ENCODE measurements at places on chromosomes 1 and 21. TPM values are rescaled to one million over a fixed set of nuclear protein-coding genes. Genes with fewer than 3 reads are reported as not detected.
A peak's percentile ranks its signal among the peaks of the same experiment; 100 is the strongest.

NUAK2 gene
- total RNA-seq, result 56.2 TPM

ANKRD34A gene
- total RNA-seq, result 0.28 TPM

CLDN19 gene
- 2.3 TPM for total RNA-seq

VANGL2 gene
- total RNA-seq, result 46.6 TPM

PLA2G2D gene
- not detected for total RNA-seq

CLDN17 gene
- not detected for total RNA-seq

GFI1 gene
- total RNA-seq, result not detected

TEKT2 gene
- 2.7 TPM for total RNA-seq

FCRL1 gene
- not detected for total RNA-seq

DNA sequence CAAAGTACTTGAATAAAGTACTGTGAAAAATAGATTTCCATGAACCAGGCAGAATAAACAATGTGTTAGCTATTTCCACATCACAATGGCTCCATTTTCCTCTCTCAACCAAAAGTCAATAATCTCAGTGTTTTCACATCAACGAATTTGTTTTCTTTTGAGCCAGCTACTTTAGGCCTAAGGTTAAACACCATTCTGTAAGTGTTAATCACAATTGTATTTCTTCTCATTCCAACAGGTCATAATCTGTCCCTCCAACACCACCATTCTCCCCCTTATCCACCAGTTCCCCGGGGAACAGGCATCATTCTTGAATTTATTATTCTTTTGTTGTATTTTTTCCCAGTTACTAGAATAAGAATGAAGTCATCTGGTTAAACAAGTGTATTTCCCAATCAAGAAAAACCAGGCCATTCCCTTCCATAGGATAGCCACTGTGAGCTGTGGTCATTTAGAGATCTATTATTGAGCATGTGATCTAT is 66.2 kb upstream of the PALMD start:
- DNase-seq, result no peak

DNA sequence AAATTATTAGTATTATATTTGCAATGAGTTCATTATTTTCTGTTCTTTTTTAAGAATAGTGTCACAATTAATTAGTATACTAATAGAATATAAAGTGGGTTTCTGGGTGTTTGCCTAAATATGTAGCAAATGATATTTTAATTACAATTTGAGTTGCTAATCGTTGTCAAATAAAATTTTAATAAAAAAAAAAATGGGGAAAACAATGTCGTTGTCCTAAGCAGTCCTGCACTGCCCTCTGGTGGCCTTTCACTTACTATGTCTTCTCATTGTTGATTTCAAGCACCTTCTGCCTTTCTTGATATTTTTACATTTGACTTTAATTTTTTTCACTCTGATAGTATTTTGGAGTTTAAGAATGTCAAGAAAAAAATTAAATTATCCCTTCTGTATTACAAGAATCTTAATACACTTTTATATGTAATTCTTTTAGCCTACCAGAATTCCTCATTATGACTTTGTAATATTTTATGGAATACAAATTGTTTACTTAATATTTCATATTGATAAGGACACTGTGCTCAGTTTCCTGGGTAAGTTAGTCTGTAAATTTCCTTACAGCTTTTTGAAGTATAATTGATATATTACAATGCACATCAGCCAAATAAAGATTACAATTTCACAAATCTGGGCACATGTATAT is 104.5 kb upstream of the FMN2 start:
- peak; percentile 62 for DNase-seq

DNA sequence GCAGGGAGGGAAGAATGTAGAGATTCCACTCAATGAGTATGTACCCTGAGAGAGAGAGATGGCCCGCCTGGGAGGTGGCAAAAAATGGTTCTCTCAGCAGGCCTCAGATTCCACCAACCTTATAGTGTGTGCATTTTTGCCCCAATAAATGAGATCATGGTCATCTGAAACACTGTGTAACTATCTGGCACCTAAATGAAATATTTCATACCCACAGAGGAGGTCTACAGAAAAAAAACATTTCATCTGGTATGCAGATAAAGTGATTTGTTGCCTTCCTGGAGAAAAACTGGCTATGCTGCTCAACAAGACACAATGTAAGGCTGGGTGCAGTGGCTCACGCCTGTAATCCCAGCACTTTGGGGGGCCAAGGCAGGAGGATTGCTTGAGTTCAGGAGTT is 4.9 kb downstream of the TMCO2 start:
- DNase-seq, result no peak

DNA sequence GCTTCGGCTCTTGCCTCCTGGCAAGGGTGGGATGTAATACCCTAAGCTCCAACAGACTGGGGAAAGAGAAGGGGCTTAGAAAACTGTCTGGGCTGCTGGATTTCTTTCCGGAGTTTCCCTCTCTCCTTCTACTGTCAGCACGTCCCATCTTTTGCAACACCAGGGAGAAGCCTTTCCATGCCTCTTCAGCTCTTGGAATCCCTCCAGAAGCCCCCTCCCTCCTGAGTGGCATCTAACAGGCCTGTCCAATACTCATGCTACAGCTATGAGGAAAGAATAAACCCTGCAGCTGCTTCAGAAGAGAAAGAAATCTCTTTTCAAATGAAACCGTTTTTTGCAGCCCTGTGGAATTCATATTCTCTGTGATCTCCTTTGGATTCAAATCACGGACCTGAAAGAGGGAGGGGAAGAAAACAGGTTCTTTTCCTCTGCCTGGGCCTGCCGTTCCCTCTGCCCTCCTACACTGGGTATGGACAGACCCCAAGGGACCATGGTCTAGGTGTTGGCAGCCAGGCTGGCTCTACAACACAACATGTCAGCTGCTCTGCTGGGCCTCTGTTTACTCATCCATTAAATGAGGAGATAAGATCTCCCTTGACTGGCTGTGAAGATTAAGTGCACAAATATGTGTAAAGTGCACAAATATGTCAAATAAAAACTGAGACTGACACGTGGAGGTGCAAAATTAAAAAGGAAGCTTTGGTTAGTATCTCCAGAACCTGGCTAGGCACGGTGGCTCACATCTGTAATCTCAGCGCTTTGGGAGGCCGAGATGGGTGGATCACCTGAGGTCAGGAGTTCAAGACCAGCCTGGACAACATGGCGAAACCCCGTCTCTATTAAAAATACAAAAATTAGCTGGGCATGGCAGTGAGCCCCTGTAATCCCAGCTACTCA is 6.0 kb upstream of the CAPN2 start:
- no peak for DNase-seq

GRCh38 chr1:21734526-21734925 is 48.4 kb downstream of the USP48 start:
- no peak for DNase-seq

GRCh38 chr1:66980745-66981367 is 56.1 kb downstream of the MIER1 start:
- no peak for DNase-seq

DNA sequence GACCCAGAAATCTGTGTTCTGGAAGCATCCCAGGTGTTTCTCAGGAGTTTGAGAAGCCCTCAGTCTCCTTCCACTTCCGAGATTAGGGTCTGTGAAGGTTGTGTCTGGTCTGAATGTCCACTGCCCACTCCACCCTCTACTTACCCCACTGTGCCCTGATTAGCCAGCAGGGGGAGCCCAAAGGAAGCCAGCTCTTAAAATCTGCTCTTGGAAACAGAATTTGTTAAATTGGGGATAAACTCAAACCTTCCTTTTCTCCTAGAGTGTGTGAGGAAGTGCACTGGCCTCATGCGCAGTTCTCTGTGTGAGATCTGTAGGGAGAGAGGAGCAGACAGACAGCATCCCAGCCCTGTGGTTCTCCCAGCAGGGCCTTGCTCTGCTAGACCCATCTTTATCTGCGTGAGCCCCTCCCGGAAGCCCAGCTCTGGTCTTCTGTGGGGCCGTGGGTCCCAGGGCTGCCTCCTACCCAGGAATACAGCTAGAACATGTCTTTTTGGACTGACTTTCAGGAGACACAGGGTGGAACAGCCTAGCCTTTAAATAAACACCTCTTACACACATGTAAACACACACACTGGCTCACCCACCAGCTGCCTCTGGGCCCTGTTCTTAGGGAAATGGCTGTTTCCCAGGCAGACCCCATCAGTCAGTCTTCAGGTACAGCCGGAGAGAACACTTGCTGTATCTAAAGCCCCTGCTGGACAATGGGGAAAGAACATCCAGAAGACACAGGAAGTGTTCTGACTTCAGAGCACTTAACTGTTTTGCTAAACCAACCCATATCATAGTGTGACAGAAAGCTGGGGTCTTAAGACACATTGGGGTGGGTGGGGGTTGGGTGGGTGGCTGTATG is 52.2 kb downstream of the SMYD2 start:
- DNase-seq, result peak; percentile 56

- DNase-seq, result no peak
These were observed 18.5 kb upstream of the LRRC53 start for GRCh38 chr1:74530892-74531291.

DNA sequence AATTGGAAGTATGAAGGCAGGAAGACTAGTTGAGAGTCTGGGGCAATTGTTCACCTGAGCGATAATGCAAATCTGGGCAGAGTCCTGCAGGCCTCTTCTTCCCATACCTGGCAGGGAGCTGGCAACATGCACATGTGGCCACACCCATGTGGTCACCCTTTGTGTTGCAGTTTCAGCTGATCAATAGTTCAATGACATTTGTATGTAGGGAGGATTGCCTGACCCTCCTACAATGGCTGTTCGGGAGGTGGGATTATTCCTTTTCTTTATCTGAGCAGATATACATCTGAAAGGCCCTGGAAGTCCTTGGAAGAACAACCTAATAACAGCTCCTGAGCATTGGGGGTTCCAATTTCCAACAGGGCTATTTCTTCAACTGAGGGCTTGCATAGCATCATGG is 15.2 kb upstream of the TRIM45 start:
- DNase-seq, result no peak

- no peak for DNase-seq
These were observed 329.0 kb downstream of the OLFM3 start for GRCh38 chr1:101667761-101668160.

DNA sequence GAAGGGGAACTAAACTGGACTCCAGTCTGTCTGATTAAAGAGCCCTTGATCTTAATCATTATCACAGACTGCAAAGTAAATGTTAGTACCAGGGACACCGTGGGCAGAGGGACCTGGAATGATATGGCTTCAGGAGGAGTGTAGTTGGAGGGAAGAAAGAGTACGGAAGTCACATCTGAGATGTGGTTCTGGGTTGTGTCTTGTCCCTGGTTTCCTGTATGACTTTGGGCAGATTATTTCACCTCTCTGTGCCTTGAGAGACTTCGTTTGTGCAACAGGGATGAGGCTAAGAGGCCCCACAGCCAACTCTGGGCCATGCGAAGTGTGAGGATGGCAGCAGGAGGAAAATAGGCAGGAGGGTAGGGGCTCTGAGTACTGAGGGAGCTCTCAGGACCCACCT is 76.1 kb upstream of the SLC2A1 start:
- no peak for DNase-seq

DNA sequence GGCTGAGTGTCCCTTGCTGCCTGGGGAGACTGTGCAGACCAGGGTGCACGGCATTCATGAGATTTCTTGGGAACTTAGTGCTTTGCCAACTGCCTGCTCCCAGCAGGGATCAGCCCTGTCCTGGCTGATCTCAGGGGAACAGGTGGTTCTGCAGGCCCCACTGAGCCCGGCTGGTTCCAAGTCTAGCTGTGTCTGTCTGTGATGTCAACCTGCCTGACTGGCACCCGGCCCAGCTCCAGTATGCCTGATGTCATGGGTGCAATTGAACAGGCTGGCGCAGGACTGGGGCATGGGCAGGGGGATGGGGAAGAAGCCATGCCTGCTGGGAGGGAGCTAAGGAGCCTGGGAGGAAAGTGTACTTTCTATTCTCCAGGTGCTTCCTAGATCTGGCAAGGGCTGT is 227.1 kb downstream of the GRIK3 start:
- no peak for DNase-seq

DNA sequence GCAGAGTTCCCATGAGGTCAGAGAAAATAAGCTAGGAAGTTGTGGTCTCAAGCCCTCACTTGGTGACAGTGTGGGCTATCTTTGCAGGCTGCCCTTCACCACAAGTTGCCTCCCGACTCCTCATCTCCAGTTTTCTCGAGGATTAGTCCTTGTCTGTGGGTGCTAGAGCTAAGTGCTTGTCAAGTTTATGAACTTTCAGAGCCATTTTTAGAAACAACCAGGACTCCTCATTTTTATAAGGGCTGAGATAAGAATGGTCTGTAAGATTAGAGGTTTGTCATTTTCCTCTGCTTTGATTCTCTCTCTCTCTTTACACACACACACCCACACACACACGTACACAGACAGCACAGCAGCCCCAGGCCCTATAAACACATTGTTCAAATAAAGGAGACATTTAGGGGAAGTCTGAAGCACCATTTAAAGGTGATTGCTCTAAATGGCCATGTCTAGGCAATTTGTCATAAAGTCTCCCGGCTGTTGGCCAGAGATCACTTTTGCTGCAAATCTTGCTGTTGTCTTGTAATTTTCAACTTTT is 127.2 kb downstream of the LACTBL1 start:
- no peak for DNase-seq

- no peak for DNase-seq
These were observed 137.3 kb downstream of the PGBD5 start for GRCh38 chr1:230288641-230289349.

- no peak for DNase-seq
These were observed 726.5 kb downstream of the PTPRU start for GRCh38 chr1:29962831-29963247.

GRCh38 chr1:209838537-209838936 is 10.8 kb downstream of the UTP25 start:
- DNase-seq, result no peak

DNA sequence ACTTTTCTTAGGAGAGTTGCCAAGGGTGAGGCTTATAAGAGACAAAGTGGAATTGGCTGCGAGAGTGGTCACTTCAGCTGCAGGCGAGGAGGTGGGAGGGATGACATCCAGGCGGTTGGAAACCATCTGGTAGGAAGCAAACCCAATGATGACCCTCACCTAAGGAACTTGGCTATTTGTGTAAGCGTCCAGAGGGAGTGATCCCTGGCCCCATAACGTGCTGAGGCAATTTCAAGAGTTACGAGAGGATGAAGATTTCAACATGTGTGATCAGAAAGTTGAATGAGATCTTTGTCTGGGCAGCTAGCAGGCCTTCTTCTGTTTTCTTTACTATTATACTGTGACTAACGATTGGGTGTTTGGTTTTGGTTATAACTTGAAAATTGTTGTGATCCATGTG is 102.7 kb upstream of the VANGL1 start:
- DNase-seq, result no peak

DNA sequence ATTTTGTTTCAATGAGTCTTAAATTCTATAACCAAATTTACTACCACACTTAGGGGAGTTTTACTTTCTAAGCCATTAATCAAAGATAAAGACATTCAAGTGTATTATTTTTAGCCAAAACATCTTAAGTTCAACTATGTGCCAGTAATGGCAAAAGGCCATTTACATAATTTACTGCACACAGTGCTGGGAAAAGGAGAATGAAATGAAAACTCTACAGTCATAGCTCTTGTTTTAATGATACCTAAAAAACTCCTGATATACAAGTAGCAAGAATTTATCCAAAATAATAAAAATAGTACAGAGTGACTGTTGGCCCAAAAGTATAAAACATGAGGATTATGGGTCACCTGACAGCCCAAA is 42.4 kb upstream of the C1orf198 start:
- no peak for DNase-seq

DNA sequence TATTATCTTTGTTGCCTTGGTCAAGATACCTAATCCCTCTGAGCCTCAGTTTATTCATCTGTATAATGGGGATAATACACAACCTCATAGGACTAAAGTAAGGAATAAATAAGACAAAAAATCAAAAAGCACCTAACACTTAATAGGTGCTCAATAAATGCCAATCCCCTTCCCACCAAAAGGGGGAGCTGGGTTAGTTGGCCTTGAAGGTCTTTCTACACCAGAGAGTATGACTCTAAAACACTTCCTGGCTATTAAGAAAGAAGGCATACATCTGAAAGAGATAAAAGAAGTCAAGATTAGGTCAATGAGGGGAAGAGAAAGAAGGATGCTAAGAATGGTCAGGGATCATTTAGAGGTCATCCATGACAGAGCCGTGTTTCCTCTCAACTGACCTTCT is 11.1 kb downstream of the VSIG8 start:
- no peak for DNase-seq

Data from neural progenitor cell (in vitro differentiated cells).